ENCODE measurements at places on chromosomes 2 and 18. TPM values are rescaled to one million over a fixed set of nuclear protein-coding genes. Genes with fewer than 3 reads are reported as not detected.

NEU4 gene
- 0.17 TPM for total RNA-seq

RNF125 gene
- 1.1 TPM for total RNA-seq

SLC5A7 gene
- not detected for total RNA-seq

KIF5C gene
- 3.3 TPM for total RNA-seq

TYMS gene
- 2.0 TPM for total RNA-seq

EVA1A gene
- total RNA-seq, result not detected

ANO7 gene
- total RNA-seq, result 2.1 TPM

ARHGAP28 gene
- total RNA-seq, result 3.2 TPM

DNAH6 gene
- 0.34 TPM for total RNA-seq

ERICH2 gene
- 2.9 TPM for total RNA-seq

ING5 gene
- 21.7 TPM for total RNA-seq

CDK5R2 gene
- not detected for total RNA-seq

SLC30A3 gene
- total RNA-seq, result 9.4 TPM

CXCR2 gene
- total RNA-seq, result 0.37 TPM

SCYGR1 gene
- not detected for total RNA-seq

SIX3 gene
- total RNA-seq, result not detected

AQP12B gene
- total RNA-seq, result not detected

CMPK2 gene
- 5.7 TPM for total RNA-seq

NT5DC4 gene
- total RNA-seq, result not detected

IL36RN gene
- total RNA-seq, result not detected

SDC1 gene
- total RNA-seq, result 0.09 TPM

SCN9A gene
- total RNA-seq, result 0.71 TPM
